Right atrium auricular region (tissue), 2 donors: ENCODE measurements at places on chromosomes 5 and 9. TPM values are rescaled to one million over a fixed set of nuclear protein-coding genes. Genes with fewer than 3 reads are reported as not detected.

DNA sequence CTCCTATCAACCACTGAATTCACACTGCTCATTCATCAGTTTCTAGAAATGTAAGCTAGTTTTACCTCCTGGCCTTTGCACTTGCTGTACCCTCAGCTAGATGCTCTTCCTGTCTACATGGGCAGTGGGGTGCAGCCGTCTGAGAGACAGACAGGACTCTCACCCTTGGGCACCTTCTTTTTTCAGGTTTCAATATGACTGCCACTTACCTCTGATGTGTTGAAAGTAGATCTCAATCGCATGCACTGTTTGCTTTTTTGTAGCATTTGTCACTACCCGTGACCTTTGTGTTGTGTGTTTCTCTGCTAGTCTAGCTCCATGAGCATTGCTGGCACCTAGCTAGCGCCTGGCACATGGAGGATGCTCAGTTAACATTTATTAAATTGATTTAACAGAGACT is 403.1 kb upstream of the TRPC7 start:
- no peak for DNase-seq

ADAMTS13 gene
- 2.4 TPM for total RNA-seq

GRCh38 chr9:93120846-93121315 is 13.2 kb downstream of the NINJ1 start:
- DNase-seq, result no peak

- no peak for DNase-seq
Measured at GRCh38 chr5:77103457-77103856, 16.4 kb upstream of the ZBED3 start.

DNA sequence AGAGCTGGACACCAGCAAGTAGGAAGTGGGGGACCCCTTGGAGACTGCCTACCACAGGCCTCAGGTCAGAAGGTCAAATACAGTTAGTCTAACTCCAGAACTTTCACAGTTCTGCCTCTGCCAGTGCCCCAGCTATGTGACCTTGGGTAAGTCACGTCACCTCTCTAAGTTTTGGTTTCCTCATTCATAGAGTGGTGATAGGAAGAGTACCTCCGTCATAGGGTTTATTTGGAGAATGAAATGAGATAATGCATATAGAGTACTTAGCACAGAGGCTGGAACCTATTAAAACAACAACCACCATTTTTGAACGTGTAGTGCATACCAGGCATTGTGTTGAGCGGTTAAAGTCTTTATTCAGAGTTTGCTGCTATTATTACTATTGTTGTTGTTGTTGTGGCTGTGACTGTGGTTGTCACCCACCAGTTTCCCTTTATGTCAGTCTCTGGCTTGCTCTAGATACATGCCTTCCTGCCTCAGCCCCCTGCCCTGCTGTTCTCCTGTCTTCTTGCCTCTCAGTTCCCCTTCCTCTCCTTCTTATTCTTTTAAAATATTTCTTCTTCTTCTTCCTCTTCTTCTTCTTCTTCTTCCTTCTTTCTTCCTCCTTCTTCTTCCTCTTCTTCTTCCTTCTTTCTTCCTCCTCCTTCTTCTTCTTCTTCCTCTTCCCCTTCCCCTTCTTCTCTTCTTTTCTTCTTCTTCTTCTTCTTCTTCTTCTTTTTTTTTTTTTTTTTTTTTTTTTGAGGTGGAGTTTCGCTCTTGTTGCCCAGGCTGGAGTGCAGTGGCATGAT is 67.8 kb downstream of the RALGPS1 start:
- DNase-seq, result no peak

PDZD2 gene
- total RNA-seq, result 86.4 TPM

CHSY3 gene
- total RNA-seq, result 2.5 TPM

KCNV2 gene
- not detected for total RNA-seq

DNA sequence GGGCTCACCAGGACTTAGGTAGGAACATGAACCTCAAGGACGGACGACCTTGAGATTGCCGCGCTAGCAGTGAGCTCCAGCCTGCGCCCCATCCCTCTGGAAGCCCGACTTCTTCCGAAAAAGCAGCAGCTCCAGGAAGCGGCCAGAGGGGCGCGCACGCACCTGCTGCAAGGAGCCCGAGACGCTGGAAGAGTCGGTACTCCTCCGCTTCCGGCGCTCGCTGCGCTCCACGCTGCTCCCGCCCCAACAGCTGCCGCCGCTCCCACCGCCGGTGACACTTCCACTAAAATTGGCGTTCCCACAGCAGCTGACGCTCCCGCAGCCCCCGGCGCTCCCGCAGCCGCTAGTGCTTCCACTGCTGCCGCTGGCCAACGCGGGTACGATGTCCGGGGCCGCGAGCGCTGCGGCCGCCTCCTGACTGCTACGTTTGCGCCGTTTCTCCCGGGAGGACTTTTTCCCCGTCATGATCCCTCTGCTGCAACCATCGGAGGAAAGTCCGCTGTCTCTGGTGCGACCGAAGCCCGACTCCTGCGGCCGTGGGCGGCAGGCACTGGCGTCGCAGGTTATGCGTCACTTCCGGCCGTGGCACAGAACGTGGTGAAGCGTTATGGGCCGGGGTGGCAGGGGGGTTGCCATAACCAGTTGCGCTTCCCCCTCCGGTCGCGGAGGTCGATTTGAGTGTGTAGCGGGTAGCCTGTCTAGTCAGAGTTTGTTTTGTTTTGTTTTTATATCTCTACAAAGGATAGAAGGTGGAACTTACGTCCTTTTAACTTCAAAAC is at the start of gene CAAP1:
Gene CAAP1, minus strand, starts transcription at position 552 of the 779 bp plus-strand sequence. Its CDS starts 87 bp downstream, at position 465.
- peak; percentile 92 for DNase-seq

SPDL1 gene
- total RNA-seq, result 3.4 TPM

ENTREP1 gene
- 16.2 TPM for total RNA-seq

DNA sequence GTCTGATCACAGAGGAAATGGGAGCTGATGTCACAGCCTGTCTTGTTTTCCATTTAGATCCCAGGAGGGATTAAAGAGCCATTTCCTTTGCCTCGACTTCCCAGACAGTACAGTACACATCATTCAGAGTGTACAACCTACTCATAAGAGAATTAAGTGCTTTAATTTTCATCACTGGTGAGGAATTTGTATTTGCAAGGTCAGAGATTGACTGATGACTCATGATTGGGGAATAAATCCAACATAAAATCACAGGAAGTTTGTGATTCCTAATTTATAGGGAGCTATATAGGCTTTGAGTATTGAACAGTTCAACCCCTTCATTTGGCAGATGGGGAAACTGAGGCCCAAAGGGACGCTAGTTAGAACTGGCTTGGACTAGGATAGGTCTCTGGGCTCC is 4.1 kb upstream of the TOMM5 start:
- no peak for DNase-seq

PCA3 gene
- total RNA-seq, result not detected

DNA sequence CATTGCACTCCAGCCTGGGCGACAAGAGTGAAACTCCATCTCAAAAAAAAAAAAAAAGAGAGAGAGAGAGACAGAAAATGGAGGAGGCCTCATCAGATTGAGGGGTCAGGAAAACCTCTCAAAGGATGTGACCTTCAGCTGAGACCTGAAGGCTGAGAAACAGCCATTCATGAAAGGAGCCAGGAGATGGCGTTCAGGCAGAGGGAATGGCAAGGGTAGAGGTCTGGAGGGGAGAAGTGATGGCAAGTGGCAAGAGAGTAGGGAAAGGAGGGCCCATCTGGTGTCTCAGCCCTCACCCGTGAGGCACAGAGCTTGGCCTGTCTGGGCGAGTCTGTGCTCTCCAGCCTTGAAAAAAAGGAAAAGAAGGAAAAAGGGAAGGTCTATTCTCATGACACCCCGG is 17.0 kb downstream of the CAMK2A start:
- DNase-seq, result no peak

GRCh38 chr9:35844628-35845270 is 15.7 kb downstream of the TMEM8B start:
- peak; percentile 68 for DNase-seq

GRCh38 chr5:173752653-173753052 is 135.5 kb upstream of the CPEB4 start:
- DNase-seq, result no peak

GRCh38 chr5:72377910-72378638 is 57.9 kb downstream of the PTCD2 start:
- peak; percentile 82 for DNase-seq

FBXL7 gene
- total RNA-seq, result 16.6 TPM

RLN2 gene
- total RNA-seq, result 0.41 TPM

DNA sequence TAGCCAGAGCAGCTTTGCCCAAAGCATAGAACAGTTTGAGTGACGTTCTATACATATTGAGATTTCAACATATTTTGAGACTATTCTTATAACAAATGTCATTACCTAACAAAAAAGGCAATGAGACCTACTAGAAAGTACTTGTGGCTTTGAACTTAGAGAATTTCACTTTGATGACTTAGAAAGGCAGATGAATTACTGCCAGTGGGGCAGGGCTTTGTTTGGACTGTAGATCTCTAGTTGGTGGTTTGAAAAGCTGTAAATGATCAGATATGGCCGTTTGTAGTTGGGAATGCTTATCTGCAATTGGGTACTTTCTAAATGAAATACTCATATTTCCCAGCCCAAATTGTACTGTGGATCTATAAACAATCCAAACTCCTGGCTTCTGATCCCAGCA is 28.1 kb downstream of the SOX30 start:
- DNase-seq, result no peak

DNA sequence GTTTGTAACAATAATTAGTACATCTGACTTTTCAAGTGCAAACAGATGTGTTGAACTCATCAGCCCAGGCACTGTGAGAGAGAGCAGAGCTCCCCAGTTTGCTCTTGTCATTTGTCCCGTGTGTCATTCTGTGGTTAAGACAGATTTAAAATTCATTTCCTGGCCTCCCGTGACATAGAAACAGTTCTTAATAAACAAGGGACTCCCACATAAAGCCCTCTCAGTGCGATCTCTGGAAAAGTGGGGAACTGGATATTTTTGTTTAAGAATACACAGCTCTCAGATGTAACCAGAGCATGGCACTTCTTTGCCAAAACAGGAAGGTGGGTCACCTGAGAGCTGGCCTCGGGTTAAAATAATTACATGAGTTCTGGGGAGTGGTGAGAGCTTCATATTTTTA is 58.6 kb downstream of the PRKACG start:
- no peak for DNase-seq

GRCh38 chr9:629146-629545 is 212.4 kb upstream of the DMRT1 start:
- DNase-seq, result no peak

ZNF169 gene
- total RNA-seq, result 1.8 TPM

RGMB gene
- total RNA-seq, result 25.4 TPM

HTR1A gene
- total RNA-seq, result not detected

PIP5K1B gene
- 44.8 TPM for total RNA-seq

GRCh38 chr5:1431021-1431811 is 14.0 kb downstream of the SLC6A3 start:
- no peak for DNase-seq

GRCh38 chr5:127758766-127759283 is 55.6 kb downstream of the CCDC192 start:
- no peak for DNase-seq

GRCh38 chr5:56961746-56962145 is 9.8 kb upstream of the MIER3 start:
- no peak for DNase-seq

GRCh38 chr5:137345396-137345795 is 153.7 kb downstream of the SPOCK1 start:
- DNase-seq, result no peak

IFNA14 gene
- not detected for total RNA-seq

MEF2C gene
- total RNA-seq, result 36.1 TPM

GRCh38 chr5:26024774-26025173 is 1013.6 kb downstream of the CDH9 start:
- DNase-seq, result no peak

DNA sequence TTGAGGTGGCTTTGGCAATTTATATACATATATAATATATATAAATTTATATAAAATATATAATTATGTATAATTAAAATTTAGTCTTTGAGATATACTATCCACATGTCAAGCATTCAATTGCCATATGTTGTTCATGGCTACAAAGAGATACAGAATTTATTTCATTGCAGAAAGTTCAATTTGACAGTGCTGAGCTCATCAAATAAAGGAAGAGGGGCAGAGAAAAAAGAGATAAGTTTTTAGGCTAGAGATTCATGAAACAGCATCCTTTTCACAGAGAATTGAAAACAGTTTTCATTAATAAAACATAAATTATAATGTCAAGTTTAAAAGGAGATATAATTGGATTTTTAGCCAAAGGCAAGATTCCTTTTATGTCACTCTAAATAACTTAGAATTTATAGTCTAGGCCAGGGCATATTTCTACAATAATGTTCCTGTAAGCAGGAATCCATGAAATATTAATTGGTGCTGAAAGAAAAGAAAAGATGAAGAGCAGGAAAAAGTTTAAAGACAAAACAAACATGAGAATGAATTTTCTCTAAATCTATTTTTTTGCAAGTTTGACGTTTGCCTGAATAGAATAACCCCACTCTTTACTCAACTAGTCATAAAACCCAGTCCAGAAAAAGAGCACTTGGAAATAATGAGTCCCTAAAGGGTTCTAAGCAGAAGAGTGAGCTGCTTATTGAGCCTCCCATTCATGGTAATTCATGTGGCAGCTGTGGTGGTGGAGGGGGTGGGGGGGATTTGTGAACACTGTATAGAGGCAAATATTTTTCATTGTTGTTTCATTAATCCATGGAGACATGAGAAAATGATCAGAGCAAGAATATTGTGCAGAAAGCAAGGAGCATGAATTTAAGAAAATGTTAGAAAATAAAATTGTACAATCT is 1279.5 kb downstream of the CDH12 start:
- no peak for DNase-seq

DNA sequence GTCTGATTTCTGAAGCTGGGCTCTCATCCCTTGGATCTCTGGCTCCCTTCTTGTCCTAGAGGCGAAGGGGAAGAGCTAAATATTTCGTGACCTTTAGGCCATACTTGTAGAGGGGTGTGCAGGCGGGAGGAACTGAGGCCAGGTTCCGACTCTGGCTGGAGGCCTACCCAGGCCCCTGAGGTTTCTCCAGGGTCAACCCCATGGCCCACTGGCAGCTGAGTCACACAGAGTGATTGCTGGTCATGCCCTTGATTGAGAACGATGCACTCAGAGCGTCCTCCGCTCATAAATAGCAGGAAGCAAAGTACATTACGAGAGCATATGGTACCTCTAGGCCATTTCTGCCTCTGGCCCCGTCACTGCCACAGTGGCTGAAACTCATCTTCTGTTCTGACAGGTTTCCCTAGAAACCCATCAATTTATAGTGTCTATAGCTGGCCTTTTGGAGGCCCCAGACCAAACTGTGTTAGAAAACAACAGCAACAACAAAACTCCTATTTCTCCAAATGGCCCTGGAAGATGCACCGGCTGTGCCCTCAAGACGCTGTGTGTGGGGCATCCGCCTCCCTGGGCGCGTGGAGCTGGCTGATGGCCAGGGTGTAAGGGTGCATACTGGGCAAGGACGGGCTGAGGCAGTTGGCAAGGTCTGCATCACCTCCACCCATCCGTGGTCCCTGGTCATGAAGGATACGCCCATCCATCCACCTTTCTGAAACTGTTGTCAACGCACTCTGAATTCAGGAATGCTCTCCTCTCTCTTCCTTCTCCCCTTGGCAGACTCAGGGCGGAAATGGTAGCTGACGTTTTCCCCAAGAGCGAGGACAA is 32.9 kb upstream of the FCN1 start:
- no peak for DNase-seq

SLC36A2 gene
- not detected for total RNA-seq

GRCh38 chr5:102937894-102938293 is 182.0 kb downstream of the GIN1 start:
- DNase-seq, result no peak
